ENCODE measurements at places on chromosomes 12 and 14.

DNA sequence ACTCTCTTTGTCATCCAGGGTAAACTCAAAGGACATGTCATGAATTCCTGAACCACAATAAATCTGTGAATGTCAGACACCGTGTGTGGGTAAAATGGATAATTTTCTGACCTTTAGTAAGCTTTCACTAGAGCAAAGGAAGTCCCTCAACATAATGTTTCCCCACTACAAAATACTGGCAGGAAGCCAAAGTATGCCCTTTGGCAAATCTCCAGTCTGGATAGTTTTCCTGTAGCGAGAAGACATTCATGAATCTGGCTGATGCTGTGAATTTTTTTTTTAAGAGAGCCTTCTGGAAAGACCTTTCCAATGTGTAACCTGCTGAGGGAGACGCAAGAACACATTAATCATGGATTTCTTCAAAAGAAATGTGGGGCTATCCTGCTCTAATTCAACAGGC lies 389.6 kb upstream of the DDHD1 start:
- DNase-seq, result no peak

- DNase-seq, result no peak
These were observed 32.9 kb upstream of the IGF1 start for GRCh38 chr12:102513272-102513671.

- no peak for DNase-seq
These were observed 637.2 kb downstream of the TMTC2 start for GRCh38 chr12:83323866-83324265.

- DNase-seq, result no peak
These were observed 9.9 kb downstream of the DIP2B start for GRCh38 chr12:50514526-50515276.
